ENCODE measurements at places on chromosomes 2 and 18.

DNA sequence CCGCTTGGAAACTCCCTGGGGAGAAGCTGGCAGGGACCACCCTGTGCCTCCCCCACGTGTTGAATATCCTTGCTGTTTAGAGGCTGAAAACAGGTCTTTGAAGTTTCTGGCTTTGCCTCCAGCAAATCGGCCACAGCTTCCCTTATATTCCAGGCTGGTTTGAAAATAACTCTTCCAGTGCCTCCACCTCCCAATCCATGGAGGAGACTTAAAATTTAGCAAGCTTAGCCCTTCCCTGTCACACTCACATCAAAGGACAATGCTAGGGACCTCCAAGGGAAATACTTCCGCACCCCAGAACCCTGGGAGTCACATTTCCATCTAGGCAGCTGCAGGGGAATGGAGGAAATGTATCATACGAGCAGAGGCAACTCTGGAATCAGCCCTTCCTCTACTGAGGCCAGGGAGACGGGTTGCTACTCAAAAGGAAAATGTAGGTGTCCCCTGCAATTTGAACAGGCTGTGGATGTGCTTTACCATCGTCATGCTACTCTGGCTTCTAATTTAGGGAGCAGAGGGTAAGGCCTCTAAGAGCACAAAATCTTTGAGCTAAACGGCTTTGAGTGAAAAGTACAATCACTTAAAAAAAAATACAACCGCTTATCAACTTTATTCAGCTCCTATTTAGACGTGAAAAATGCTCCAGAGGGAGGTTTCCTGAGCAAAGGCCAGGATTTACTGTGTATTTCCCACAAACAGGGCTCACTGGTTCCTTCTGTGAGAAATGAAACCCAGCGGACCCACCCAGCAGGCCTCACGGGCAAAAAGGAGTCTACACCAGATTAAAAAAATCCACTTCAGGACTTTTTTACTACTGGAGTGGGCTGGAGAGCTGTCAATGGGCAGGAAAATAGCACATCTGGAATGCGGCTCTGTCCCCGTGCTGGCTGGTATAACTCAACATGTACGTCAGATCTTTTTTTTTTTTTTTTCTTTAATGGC is 49.4 kb upstream of the PKDCC start:
- DNase-seq: no peak

GRCh38 chr2:11871421-11871820 is 125.0 kb downstream of the LPIN1 start:
- DNase-seq: no peak

DNA sequence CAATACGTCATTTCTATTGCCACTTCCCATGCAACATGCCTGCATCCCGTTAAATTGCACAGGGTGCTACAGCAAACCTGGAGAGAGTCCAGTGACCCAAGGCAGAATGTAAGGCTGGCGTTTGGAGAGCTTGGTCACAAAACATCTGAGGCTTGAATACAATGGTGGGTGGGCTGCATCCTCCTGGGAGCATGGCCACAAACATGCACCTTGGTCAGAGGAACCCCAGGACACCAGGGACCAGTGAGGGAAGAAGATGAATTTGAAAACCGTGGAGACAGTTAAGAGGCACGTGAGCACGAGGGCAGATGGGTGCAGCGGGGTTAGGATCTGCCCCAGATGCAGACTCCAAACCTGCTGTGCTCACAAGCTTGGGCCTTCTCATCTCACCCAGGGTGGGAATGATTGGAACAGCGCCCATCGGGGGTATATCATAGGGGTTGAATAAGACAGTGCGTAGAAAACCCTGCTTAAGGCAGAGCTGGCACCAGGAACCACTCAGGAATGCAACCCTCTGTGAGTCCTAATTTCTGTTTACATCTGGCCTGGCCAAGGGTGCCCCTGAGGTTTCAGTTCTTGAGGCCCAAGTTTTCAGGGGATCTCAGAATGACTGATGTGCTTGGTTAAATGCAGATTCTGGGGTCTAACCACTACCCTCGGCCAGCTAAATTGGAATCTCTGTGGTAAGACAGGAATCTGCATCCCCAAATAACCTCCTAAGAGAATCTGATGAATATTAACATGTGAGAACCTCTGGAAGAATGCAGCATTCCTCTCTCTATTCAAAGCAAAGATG is 97.2 kb downstream of the ARL4C start:
- DNase-seq: no peak

DNA sequence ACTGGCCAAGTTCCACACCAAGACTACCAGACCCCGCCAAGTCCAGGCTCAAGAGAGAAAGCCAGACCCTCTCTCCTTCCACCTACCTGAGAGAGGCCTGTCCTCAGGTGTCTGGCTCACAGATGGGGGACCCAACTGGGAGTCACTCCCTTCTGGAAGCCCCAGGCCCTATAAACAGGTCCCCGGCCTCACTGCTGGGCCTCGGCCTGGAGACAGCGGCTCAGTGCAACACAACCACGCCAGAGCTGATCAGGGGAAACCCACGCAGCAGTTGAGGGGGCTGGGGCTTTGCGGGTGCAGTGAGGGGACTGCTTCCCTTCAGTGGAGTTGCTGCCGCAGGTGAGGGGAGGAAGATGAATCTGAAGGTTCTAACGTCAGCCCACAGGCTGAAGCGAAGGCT is 22.8 kb upstream of the C1QL2 start:
- DNase-seq: no peak

- DNase-seq: no peak
These were observed 112.1 kb downstream of the GLI2 start for GRCh38 chr2:120847700-120848321.

DNA sequence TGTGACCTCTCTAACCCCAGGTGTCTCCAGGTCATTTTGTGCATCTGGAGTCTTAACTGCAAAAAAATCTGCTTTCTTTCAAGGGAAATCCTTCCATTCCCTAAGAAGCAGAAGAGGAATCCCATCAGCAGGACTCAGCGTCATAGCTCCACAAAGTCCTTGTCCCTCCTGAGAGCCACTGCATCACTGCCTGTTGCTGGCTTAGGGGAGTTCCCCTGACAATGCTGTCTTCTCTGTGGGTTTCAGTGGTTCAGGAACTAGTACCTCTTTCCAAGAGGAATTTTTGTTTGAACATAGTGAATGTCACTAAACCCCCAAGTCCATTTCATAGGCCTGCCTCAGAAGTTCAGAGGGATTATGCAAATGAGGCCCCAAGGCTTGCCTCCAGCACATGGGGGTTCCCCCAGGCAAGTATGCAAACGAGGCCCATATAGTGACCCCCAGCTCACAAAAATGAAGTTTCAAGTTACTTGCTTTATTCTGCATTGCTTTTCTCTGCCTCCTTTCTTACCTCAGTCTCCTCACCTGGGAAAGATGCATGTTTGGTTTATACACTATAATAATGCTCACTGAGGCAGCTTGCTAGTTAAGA is 513.9 kb upstream of the MEX3C start:
- no peak for DNase-seq

DNA sequence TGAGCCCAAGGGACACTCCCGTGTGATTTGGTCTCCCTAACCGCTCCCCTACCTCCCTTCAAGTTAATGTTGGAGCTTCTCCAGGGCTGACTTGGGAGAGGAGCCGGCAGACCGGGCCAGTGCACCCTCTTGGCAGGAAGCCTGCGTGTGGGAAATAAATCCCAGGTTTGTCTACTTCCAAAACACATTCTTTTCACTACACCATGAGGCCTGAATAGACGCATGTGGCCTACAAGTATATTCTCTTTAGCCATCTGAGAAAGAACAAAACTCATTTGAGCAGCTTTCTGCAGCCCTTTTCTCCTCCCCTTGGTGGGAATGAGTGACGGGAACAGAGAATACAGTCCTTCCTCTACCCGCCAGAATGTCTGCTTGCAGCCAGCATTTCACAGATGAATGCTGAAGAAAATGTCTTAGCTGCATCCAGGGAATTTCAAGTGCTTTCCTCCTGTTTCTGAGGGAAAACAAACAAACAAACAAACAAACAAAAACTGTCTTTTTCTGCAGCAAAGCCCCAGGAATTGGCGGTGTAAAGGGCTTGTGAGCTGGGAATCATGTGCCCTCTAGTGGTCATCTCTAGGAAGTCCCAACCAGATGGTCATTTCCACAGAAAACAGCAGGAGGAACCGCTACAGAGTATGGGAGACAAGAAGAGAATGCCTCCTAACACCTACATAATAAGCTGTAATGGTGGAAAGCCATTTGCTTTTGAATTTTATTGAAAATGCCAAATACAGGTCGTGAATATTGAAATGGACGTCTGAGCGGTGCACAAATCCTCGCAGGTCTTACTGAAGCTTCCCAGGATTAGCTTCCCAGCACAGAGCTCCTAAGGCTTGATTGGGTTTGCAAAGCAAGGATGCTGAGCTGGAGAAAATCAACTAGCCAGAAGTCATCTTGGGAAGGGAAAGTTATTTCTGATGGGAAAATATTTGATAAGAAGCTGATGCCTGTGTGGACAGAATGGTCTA is 41.2 kb upstream of the DAPL1 start:
- no peak for DNase-seq

DNA sequence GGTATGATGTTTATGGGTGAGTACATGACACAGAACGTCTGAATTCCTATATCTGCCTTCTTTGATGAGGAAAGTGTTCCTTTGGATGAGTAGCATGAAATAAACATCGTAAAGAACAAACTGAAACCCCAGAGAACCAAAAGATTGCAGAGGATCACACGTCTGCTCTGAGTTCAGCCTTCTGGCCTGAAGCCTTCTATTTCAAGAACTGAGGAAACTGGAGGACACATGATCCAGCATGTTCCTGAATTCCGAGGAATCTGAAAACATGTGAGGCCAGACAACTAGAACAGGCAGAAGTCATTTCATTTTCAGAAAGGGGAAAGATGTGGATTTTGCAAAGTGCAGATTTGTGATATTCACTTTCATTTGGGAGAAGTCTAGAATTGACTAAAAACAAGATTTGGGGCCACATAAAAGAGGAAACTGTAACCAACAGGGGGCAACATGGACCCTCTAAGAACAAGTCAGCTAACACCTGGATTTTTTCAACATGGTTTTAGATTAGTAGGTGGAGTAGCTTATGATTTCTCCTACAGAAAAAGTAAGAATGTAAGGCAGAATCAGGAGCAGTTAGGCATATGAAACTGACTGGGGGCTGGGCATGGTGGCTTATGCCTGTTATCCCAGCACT is 8.3 kb downstream of the SULT6B1 start:
- no peak for DNase-seq

GRCh38 chr18:34976123-34976522 is 65.1 kb upstream of the MAPRE2 start:
- DNase-seq: no peak

DNA sequence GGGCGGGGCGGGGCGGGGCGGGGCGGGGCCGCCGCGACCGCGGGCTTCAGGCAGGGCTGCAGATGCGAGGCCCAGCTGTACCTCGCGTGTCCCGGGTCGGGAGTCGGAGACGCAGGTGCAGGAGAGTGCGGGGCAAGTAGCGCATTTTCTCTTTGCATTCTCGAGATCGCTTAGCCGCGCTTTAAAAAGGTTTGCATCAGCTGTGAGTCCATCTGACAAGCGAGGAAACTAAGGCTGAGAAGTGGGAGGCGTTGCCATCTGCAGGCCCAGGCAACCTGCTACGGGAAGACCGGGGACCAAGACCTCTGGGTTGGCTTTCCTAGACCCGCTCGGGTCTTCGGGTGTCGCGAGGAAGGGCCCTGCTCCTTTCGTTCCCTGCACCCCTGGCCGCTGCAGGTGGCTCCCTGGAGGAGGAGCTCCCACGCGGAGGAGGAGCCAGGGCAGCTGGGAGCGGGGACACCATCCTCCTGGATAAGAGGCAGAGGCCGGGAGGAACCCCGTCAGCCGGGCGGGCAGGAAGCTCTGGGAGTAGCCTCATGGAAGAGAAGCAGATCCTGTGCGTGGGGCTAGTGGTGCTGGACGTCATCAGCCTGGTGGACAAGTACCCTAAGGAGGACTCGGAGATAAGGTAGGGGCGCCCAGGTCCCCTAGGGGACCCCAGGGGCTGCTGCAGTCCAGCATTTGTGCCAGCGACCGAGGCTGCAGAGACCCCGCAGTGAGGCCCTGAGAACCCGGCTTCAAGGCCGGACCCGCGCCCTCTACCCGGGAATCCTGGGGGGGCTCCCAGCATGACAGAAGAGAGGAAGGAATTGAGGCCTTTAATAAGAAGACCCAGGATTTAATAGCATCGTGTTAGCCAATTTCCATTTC is at the start of gene KHK:
Gene KHK (plus strand): TSS at position 49 of the 870 bp plus-strand sequence. CDS start 488 bp downstream, at position 537.
- no peak for DNase-seq

- DNase-seq: no peak
These were observed 127.0 kb downstream of the FAM168B start for GRCh38 chr2:130966149-130966774.

DNA sequence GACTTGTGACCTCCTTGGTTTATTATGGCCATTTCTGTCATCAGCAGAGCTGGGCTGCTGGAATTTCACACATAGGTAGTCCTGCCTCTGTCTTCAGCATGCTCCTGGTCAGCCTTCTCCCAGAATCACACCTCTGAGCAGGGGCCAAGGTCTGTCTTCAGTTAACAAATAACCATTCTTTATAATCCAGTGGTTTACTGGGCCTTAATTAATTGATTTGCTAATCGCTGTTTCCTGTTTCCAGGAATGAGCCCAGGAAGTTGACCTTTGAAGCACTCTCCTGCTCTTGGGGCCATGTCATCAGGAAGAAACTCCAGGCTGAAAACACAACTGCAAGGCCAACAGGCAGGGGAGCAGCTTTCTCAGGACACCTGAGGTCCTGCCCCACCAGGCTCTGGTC is 278.5 kb downstream of the SRBD1 start:
- no peak for DNase-seq

DNA sequence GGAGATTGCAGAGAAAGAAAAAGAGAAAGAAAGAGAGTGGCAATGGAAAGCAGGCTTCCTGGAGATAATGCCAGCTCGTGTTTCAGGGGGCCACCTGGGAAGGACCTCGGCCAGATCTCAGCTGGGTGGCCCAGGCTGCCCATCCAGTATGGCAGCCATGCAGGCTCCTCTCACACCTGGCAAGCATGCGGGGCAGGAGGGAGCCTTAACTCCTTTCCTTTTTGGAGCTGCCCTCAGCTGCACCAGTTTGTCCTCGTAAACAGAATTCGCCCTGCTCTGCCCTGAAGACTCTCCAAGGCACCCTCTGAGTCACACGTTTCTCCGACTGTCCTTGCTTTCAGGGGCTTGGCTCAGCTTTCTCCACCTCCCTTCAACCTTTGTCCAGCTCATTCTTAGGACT is 59.5 kb upstream of the IGFBP5 start:
- DNase-seq: no peak

- DNase-seq: no peak
These were observed 337.2 kb upstream of the SALL3 start for GRCh38 chr18:78642296-78642951.

- DNase-seq: no peak
These were observed 313.7 kb upstream of the MGAT5 start for GRCh38 chr2:133940134-133940533.

- no peak for DNase-seq
These were observed 4.3 kb downstream of the AGPS start for GRCh38 chr2:177396703-177397460.

DNA sequence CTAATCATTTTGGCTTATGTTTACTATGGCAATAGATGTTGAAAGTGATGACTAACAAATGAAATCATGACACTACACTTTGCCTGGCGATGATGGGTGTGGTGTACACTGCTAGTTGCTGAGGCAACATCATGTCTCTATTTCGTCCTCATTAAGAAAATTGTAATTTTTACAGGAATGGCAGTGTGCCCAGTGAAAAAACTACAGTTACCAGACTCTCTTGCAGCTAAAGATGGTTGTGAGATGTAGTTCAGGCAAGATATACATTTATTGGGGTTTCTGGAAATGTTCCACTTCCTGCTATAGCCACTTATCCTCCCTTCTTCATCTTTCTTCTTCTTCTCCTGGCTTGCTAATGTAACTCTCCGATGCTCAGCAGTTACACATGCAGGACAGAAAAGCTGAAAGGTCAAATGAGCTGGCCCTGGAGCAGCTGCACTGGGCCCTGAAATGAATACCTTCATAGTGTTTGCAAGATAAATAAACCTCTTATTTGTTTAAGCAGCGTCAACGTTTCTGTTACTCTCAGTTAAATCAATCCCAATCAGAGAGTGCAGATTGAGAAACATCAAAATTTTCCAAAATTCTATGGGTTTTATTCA is 46.0 kb downstream of the SOCS6 start:
- no peak for DNase-seq

All from stimulated activated CD8-positive, alpha-beta memory T cell treated with anti-CD3 and anti-CD28 coated beads, Interleukin-4, amount 100 ng/mL, for 4 hours (primary cell).